Pulmonary artery endothelial cell (primary cell): ENCODE measurements at places on chromosomes 7 and 10.

- no peak for DNase-seq
Measured at GRCh38 chr7:107816011-107816566, 13.1 kb upstream of the SLC26A3 start.

DNA sequence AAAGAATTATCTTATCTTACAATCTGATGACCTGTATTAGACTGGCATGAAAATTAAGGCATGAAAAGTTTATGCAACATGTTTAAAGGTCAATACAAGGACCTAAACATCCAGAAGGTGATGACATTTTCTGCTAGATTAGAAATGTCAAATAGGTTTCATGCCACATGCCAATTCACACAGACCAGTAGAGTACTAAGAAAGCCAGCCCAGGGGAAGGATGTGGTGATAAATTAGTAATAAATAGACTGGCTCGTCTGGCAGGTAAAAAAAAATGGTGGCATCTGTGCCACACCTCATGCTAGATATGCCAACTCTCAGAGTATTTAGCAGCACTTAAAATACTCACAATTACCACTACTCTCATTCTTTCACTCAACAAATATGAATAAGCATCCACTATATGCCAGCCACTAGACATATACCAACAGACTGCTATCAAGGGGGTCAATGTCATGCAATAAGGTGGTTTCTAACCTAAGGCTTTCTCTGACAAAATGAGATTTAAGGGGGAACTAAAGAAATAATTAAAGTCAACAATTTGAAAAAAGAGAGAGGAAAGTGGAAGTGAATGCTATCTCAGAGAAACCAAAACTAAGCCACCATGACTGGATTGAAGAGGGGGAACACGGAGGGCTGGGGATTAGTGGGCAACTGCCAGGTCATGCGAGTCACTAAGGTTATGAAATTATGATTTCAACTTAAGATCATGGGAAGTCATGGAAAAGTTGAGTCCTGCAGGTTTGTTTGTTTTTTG lies 83.5 kb downstream of the SGMS1 start:
- DNase-seq: no peak

DNA sequence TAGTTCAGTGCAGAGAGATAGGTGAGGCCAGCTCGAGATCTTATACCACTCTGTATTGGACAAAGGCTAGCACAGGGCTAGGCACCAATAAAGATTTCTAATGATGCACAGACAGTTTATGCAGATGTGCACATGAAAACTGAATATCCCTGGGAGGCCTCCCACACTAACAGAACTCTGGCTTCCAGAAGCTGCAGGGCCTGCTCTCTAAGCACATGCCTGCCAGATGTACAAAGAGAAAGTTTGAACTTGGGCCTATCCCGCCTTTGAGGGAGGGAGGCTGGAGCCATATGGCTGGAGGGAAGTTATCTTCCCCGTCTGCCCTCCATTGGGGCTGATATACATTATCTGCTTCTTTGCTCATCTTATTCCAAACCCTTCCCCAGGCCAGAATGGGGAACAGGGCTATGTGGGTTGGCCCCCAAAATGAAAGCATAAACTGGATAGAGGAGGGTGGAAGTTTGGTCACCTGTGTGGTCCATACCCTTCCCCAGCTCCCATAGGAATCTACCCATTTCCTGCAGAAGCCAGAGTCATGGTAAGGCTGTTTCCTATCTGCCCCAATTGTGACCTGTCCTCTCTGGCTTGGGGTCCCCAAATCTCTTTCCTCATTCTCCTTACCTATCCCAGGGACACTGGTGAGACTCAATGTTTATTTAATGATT lies 3.8 kb downstream of the KAZALD1 start:
- no peak for DNase-seq

DNA sequence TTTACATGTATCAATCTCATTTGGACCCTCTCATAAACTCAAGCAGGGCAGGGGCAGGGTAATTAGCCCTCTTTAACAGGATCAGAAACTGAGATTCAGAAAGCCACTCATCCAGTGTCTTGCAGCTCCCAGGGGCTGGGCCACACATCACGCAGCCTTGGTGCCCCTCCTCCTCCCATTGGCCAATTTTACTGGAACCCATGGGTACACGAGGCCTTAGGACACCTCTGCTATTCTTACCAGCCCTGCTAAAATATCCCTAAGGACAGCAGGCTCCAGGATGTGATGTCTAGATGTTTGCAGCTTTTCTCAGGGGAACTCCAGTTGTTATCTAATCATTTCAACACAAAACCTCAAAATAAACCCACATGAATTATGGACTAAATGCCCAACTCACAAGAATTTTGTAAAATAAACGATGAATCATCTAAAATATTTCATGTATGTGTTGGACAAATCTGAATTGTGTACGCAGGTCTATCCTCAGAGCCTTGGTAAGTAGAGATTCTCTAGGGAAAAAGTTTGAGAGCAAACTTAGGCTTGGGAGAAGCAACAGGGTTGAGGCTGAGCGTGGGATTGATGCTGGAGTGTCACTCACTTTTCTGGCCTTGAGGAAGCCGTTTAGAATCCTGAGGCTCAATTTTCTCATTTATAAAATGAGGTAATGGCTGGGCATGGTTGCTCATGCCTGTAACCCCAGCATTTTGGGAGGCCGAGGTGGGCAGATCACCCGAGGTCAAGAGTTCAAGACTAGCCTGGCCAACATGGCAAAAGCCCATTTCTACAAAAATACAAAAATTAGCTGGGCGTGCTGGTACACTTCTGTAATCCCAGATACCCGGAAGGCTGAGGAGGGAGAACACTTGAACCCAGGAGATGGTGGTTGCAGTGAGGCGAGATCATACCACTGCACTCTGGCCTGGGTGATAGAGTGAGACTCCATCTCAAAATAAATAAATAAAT lies 69.7 kb upstream of the TNS3 start:
- DNase-seq: peak; percentile 11

DNA sequence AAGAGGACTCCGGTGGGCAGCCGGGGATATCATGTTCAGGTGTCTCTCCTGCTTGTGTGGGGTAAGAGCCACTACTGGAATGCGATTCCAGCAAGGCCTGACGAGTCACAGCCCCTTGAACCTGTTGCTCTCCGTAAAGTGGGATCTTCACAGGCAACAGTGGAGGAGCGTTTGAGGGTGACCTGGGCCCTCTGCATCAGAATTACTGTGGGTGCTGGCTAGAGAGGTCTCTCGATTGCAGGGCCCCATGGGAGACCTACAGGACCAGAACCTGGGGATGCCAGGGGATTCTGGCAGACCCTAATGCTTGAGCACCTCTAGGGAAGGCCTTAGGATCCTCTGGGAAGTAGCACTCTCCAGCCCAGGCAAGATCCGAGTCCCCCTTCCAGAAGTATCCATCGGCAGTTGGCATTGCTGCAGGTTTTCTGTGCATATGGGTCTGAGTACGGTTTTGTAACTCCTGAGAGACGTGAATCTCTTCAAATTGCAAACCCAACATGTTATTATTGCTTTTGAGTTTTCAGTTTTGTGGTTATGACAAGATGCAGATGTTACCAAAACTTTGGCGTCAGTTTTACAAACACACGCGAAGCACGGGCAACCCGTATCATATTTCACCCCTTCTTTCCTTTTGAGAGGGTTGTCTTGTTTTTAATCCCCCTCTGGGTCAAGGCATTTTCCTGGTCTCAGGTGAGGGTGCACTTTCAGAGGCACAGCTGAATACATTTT lies 4.6 kb downstream of the MGMT start:
- DNase-seq: no peak

GRCh38 chr10:73096041-73096448 lies 621 bp downstream of the P4HA1 start:
- DNase-seq: no peak

GRCh38 chr10:125062914-125063230 lies 97.5 kb downstream of the CTBP2 start:
- no peak for DNase-seq

- no peak for DNase-seq
Measured at GRCh38 chr7:26293569-26294308, 2.1 kb downstream of the SNX10 start.

GRCh38 chr7:100394077-100394476 lies 20.8 kb downstream of the PILRA start:
- DNase-seq: no peak

GRCh38 chr7:94056796-94057207 lies 52.6 kb upstream of the BET1 start:
- no peak for DNase-seq

DNA sequence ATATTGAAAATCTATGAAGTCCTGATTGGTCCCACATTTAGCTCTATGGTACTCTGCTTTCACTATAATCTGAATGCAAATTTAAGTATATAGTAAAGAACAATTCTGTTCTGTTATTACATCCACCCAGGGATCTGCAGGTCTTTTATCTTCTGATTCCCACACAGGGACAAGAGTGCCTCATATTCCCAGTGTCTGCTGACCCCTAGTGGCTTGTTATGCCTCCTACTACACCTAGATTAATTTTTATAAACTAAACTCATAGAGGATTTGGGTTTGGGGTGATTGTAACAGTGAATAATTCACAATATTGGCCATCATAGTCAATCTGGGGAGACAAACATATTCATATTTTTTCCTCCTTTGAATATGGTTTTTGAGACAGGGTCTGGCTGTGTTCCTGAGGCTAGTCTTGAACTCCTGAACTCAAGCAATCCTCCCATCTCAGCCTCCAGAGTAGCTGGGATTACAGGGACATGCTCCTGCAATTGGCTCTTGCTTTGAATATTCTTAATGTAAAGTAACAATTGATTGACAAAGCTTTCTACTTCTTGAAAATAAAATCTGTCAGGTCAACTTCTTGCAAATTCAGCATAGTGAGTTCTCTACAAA lies 282.1 kb downstream of the KCND2 start:
- DNase-seq: peak; percentile 0

DNA sequence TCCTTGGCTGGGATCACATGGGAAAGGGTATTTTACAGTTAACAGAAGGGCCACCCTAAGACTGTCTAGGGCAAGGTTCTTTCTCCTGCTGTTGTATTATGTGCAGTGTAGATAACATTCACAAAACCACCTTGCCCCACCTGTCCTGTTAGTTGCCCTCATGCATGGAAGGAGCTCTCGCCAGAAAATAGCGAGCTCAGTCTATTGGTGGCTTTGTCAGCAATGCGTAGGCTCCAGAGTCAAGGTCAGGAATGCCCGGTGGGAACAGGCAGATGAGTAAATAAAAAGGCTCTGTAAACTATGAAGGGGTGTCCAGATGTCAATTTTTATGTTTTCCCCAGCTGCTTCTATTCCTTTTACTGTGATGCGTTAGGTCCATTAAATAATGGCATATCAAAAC lies 107.1 kb upstream of the WDR11 start:
- DNase-seq: no peak

DNA sequence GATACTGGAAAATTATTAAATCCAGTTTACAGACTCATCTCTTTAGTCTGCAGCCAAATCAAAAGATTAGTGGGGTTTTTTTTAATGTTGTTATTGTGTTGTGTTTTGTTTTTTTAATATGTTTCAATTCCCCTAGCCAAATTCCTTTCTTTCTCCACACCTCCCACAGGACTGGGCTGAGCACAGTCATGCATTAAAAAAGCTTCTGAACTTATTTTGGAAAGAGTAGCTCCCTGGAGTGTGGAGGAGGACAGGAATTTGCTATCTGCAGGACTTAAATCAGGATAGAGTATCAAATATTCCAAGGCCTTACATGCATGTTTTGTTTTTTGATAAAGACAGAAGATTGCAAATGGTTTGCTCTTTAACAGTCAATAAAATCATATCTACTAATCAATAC lies 90.7 kb downstream of the GNAI1 start:
- no peak for DNase-seq

GRCh38 chr7:12534046-12534445 lies 36.5 kb upstream of the SCIN start:
- no peak for DNase-seq

- DNase-seq: no peak
Measured at GRCh38 chr7:5394264-5395105, 29.1 kb downstream of the TNRC18 start.

- no peak for DNase-seq
Measured at GRCh38 chr10:110739811-110740271, 95.7 kb downstream of the RBM20 start.

DNA sequence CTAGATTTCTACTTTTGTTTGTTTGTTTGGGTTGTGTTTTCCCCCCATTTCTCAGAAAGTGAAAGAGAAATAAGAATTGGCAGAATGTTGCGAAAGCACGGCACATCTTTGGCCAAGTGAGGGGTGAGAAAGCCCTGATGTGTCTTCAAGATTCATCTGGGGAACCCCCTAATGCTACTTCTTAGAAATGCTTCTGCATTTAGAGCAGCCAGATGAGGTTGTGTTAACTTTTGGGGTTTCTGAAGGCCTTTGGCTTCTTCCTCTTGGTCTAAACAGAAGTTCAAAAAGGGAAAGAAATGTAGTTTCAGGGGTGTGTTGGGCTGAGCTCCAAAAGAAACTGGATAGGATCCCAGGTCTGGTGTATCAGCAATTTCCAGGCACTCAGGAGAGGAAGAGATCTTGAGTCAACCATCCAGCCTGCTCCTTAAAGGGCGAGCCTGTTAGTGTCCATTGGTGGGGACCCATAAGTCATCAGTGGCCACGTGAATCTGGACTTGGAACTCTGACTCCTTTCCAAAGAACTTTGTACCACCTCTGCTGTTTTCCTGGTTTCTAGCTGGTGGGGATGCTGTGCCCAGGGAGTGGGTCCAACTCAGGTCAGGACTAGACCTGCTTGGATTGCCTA lies 6.5 kb downstream of the DUSP5 start:
- DNase-seq: peak; percentile 85

- DNase-seq: no peak
Measured at GRCh38 chr7:27243340-27244163, 950 bp downstream of the EVX1 start.

- DNase-seq: no peak
Measured at GRCh38 chr10:88026031-88026430, 162.6 kb downstream of the PTEN start.

- no peak for DNase-seq
Measured at GRCh38 chr7:23268746-23269145, 22.2 kb downstream of the GPNMB start.

GRCh38 chr7:77443042-77443441 lies 26.9 kb upstream of the GSAP start:
- no peak for DNase-seq
